Left kidney (tissue), 8 donors: ENCODE measurements at places on chromosomes 7 and 10. TPM values are rescaled to one million over a fixed set of nuclear protein-coding genes. Genes with fewer than 3 reads are reported as not detected.

CYP3A7 gene
- 1.2 TPM for polyA plus RNA-seq

GRID2IP gene
- polyA plus RNA-seq: 0.91 TPM

PILRB gene
- 74.1 TPM for polyA plus RNA-seq

CFAP69 gene
- polyA plus RNA-seq: 22.5 TPM

GRCh38 chr7:36571190-36571560, 153.1 kb downstream of the AOAH start:
- no peak for DNase-seq

GRCh38 chr7:37344886-37345579, 103.6 kb downstream of the ELMO1 start:
- no peak for DNase-seq

DNA sequence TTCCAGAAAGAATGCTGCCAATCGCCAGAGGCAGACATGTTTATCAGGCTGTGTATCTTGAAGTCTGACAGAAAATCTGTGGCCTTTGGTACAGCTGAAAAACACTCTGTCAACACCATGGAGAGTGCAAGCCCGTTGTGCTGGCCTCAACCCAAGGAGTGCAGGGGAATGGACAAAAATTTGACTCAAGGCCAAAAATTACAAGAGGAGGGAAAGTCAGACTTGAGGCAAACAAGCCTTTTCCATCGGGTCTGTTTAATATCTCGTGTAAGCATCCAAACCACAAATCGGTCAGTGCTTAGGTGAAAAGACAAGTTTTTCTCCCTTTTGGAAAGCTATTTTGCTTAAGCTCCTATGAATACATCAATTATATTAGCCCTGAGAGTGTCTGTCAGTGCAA, 305.3 kb upstream of the NFE2L3 start:
- peak; percentile 61 for DNase-seq

DNA sequence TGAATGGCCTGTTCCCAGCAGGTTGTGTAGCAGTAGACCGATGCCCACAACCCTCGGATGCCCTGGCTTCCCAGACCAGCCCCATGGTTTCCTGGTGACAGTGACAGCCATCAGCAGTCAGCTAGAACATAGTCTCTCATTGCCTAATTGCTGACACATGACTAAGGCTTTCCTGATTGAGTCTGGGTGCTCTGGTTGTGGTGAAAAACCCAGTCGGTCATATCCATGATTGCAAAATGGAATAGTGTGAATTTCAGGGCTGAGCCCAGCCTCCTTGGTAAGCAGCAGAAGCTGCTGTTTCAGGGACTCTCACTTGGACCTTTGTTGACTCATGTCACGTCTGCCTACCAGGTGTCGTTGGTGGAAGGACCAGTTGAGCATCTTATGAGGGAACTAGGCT, 36.6 kb downstream of the POR start:
- DNase-seq: no peak

- peak; percentile 43 for DNase-seq
Measured at GRCh38 chr10:63197344-63198092, 64.4 kb downstream of the NRBF2 start.

GRCh38 chr10:120465138-120465537, 8.1 kb downstream of the PLPP4 start:
- DNase-seq: no peak

DNA sequence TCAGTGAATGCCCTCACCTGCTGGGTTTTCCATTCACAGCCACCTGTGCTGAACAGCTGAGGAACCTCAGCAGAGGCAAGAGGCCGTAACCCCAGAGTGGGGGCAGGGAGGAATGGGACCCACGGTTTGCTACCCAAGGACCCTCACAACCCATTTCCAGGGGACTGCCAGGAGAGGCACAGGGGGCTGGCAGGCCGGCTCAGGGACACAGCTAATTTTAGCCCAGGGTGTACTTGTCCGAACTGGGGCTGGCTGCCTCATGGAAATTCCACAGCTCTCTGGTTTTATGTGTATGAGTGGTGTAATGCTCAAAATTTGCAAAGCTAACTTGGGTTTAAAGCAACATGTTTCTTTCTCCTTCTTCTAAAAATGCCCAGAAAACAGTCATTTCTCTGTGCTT, 42.2 kb downstream of the MINDY4 start:
- no peak for DNase-seq

DNA sequence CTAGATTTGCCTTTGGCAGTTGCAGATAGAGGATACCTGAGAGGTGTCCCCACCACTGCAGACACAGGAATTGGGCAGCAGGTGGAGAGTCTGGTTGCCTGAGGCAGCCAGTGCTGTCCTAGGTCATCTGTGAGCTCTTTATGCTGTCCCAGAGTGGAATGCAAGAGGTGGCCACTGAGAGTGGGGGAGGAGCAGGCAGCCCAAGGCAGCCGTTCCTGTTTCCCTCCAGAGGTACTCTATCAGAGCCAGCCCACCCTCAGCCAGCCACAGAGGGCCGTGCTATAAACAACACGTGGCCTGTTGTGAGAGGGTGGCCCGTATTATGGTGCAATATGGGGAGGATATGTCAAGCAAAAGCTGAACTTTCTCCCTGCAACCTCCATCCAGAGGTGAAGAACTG, 8.5 kb downstream of the LRRC18 start:
- no peak for DNase-seq

- peak; percentile 81 for DNase-seq
Measured at GRCh38 chr10:44911081-44911540, at the start of gene TMEM72. TSS of gene TMEM72 (plus strand) at chr10:44911337. CDS start at chr10:44911513, 176 bp downstream.

DNA sequence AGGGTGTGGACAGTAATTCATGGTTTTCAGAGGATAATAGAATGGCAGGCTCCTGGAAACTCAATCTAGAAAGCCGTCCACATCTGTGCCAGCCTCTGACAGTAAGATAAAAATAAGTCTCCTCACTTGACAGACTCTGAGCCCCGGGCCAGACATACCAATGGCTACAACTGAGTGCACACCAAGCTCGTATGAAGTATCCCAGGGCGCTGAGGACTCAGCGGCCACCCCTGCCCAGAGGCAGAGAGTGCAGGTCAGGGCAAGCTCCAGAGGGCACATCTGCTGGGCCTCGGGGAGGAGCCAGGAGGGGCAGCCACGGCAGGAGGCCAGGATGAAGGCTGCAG, 262.8 kb upstream of the TCERG1L start:
- DNase-seq: no peak
